ENCODE measurements at places on chromosomes 16 and 17. TPM values are rescaled to one million over a fixed set of nuclear protein-coding genes. Genes with fewer than 3 reads are reported as not detected.

The RNF43 gene
- not detected for total RNA-seq

The TEX19 gene
- total RNA-seq, result not detected

The MSLN gene
- not detected for total RNA-seq

The GLTPD2 gene
- not detected for total RNA-seq

The PRSS27 gene
- total RNA-seq, result 0.30 TPM

The MT1A gene
- total RNA-seq, result not detected

The NQO1 gene
- 122 TPM for total RNA-seq

The NUPR1 gene
- 5.4 TPM for total RNA-seq

The NBR1 gene
- total RNA-seq, result 113 TPM

The TBC1D3D gene
- total RNA-seq, result not detected

The SOX15 gene
- total RNA-seq, result 0.30 TPM

The TRPV3 gene
- 0.65 TPM for total RNA-seq

The SEC14L5 gene
- total RNA-seq, result under 0.01 TPM

The DNAJC7 gene
- 65.3 TPM for total RNA-seq

The FBXL16 gene
- 0.28 TPM for total RNA-seq

The CD19 gene
- total RNA-seq, result not detected

The KRTAP17-1 gene
- not detected for total RNA-seq

The PSMB3 gene
- 237 TPM for total RNA-seq

The SEPTIN1 gene
- total RNA-seq, result 0.59 TPM

The DHRS13 gene
- total RNA-seq, result 6.5 TPM

The FOXL1 gene
- 1.8 TPM for total RNA-seq

The G6PC1 gene
- total RNA-seq, result not detected

The NUP93 gene
- 41.3 TPM for total RNA-seq

The KRT40 gene
- not detected for total RNA-seq

The CDRT4 gene
- total RNA-seq, result 4.0 TPM

The KCNH4 gene
- not detected for total RNA-seq

The CDH11 gene
- 803 TPM for total RNA-seq

The TMEM231 gene
- 17.2 TPM for total RNA-seq

The MNT gene
- 14.6 TPM for total RNA-seq

The PYY gene
- total RNA-seq, result not detected

The SLC52A1 gene
- total RNA-seq, result under 0.01 TPM

The KRT28 gene
- not detected for total RNA-seq

The GGT6 gene
- total RNA-seq, result not detected

The RUNDC3A gene
- total RNA-seq, result 0.59 TPM
